Astrocyte (in vitro differentiated cells and primary cell): ENCODE measurements at places on chromosomes 7 and 10. TPM values are rescaled to one million over a fixed set of nuclear protein-coding genes. Genes with fewer than 3 reads are reported as not detected.

Gene RTKN2
- total RNA-seq, result 8.4 and 8.9 TPM in 2 replicates

Gene AEBP1
- total RNA-seq, result 65.0 and 102 TPM in 2 replicates

Gene PRPS1L1
- not detected in 2 replicates for total RNA-seq

Gene GPR146
- total RNA-seq, result 1.7 and 3.4 TPM in 2 replicates

DNA sequence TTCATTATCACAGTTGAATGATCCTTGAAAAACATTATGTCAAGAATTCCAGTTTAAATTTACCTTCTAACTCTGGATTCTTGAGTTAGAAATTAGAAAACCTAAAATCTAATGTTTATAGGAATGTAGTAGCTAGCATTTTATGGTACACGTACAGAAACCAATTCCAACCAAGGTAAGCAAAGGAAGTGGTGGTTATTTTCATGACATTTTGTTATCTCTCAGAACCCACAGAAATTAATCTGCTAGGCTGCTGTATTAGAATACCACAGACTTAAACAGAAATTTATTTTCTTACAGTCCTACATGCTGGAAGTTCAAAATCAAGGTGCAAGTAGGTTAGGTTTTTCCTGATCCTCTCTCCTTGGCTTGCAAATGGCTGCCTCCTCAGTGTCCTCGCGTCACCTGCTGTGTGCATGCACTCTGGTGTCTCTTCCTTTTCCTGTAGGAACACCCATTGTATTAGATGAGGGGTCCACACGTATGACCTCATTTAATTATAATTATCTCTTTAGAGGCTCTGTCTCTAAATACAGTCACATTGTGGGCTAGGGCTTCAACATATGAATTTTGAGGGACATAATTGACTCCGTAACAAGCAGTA lies 8.5 kb upstream of the CSTF2T start:
- H3K27me3 ChIP-seq, result no peaks in the 10 kb centered on the region
- H3K4me3 ChIP-seq, result no peak overlapping the region
- no peaks in the 10 kb centered on the region for H3K4me1 ChIP-seq
- no peak for DNase-seq
- no peaks in the 10 kb centered on the region for H3K36me3 ChIP-seq

Gene PTER
- 2.5 and 2.6 TPM in 2 replicates for total RNA-seq

Gene HEPACAM2
- not detected in 2 replicates for total RNA-seq

Gene EFCAB10
- 0.38 and 0.52 TPM in 2 replicates for total RNA-seq
